Adipocyte (in vitro differentiated cells): ENCODE measurements at places on chromosomes 16 and 17.

DNA sequence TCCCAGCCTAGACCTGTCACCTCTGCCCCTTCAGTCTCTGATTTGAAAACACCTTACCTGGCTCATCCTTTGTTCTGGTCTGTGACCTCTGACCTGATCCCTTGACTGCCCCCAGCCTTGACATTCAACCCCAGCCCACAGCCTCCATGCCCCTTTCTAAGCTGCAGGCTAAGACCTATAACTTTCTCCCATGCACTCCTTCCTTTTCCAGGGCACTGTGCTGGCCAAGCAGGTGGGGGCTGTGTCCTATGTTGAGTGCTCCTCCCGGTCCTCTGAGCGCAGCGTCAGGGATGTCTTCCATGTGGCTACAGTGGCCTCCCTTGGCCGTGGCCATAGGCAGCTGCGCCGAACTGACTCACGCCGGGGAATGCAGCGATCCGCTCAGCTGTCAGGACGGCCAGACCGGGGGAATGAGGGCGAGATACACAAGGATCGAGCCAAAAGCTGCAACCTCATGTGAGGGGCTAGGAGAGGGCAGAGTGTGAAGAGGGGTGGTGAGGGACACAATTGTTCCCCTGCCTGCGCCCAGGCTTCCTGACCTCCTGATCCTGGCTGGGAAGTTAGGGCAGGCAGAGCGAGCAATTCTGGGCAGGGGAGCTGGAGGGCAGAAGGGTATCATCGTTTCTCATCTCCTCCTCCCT is 3.3 kb downstream of the RND2 start:
- no peak for DNase-seq

DNA sequence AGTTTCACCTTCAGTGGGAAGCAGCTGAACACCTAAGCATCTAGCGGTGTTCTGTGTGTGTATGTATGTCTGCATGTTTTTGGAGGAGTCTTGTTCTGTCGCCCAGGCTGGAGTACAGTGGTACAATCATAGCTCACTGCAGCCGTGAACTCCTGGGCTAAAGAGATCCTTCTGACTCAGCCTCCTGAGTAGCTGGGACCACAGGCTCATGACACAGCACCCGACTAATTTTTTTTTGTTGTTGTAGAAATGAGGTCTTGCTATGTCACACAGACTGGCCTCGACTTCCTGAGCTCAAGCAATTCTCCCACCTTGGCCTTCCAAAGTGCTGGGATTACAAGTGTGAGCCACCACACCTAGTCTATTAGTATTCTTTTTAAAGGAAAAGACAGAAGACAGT is 30.2 kb upstream of the FAAP100 start:
- DNase-seq: peak; percentile 34

- no peak for DNase-seq
Observed at GRCh38 chr17:8728971-8729370, 15.7 kb downstream of the CCDC42 start.

DNA sequence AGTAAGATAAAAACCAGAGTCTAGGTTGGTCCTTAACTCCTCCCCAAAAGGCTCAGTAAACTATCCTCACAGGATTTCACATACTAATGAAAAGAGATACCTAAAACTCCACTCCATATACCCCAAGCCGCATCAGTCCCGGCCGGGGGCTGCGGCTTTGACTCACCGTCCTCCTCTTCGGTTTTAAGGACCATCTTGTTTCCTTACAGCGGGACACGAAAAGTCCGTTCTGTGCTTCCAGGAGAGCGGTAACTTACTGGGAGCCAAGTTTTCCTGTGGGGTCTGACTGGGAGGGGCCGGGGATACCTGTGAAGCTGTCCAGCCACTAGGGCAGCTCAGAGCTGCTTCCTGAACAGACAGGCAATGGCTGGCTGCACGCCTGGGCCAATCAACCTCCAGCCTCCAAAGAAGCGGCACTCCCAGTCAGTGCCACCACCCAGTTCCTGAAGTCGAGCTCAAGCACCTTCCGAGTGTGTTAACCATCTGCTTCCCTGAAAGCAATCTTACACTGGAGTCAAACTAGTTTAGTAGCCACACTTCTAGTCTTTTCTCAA is 45.5 kb downstream of the CYTH1 start:
- no peak for DNase-seq

- no peak for DNase-seq
Observed at GRCh38 chr16:89358030-89359005, 132.0 kb downstream of the ANKRD11 start.

GRCh38 chr16:16973707-16974591 is 496.8 kb downstream of the XYLT1 start:
- DNase-seq: no peak

DNA sequence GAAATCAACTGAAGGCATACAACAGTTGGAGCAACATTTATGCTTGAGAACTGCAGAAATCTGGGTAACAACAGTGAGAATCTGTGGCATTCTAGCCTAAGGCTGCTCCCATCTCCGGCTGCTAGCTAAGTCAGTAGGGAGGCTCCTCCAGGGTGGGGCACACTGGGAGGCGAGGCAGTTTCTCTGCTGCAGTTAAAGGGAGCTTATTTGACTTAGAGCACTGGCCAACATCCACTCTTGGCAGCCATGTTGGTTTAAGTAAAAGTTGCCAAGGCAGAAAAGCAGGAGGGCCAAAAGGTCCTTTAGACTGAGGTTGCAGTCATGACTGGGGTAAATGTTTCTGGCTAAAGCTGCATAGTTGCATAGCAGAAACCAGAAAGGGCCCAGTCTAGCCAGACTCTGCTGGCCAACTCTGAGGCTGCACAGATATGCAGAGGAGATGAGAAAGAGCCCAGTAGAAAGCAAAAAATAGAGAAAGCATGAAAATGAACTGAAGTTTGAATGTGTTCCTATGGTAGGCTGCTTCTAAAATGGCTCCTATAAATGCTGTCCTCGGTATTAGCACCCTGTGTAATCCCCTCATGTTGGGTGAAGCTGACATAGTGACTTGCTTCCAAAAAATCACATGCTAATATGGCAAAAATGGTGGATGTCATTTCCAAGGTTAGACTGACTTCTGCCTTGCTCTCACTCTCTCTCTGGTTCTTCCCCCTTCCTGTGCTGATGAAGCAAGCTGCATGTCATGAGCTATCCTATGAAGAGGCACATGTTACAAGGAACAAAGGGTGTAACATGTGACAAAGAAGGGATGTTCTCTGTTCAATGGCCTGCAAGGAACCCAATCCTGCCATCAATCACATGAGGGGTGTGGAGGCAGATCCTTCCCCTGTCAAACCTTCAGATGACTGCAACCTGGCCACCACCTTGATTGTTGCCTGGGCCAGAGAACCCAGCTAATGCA is 3.7 kb upstream of the C16orf78 start:
- no peak for DNase-seq

GRCh38 chr16:56824804-56825203 is 40.2 kb upstream of the SLC12A3 start:
- no peak for DNase-seq

GRCh38 chr17:56023851-56024250 is 129.4 kb upstream of the ANKFN1 start:
- no peak for DNase-seq

GRCh38 chr16:20372701-20373100 is 20.2 kb upstream of the UMOD start:
- DNase-seq: no peak

GRCh38 chr17:83109793-83110645 is 30.6 kb downstream of the METRNL start:
- DNase-seq: peak; percentile 96

DNA sequence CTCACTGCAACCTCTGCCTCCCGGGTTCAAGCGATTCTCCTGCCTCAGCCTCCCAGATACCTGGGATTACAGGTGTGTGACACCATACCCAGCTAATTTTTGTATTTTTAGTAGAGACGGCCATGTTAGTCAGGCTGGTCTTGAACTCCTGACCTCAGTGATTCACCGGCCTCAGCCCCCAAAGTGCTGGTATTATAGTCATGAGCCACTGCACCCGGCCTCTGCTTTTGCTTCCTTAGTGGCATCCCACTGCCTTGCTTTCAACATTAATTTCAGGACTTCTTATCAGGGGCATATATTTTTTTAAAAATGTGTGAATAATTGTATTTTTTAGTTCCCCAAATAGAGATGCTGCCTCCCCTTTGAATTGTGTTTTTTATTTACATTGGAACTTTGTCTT is 98.8 kb downstream of the SYCE1L start:
- no peak for DNase-seq

DNA sequence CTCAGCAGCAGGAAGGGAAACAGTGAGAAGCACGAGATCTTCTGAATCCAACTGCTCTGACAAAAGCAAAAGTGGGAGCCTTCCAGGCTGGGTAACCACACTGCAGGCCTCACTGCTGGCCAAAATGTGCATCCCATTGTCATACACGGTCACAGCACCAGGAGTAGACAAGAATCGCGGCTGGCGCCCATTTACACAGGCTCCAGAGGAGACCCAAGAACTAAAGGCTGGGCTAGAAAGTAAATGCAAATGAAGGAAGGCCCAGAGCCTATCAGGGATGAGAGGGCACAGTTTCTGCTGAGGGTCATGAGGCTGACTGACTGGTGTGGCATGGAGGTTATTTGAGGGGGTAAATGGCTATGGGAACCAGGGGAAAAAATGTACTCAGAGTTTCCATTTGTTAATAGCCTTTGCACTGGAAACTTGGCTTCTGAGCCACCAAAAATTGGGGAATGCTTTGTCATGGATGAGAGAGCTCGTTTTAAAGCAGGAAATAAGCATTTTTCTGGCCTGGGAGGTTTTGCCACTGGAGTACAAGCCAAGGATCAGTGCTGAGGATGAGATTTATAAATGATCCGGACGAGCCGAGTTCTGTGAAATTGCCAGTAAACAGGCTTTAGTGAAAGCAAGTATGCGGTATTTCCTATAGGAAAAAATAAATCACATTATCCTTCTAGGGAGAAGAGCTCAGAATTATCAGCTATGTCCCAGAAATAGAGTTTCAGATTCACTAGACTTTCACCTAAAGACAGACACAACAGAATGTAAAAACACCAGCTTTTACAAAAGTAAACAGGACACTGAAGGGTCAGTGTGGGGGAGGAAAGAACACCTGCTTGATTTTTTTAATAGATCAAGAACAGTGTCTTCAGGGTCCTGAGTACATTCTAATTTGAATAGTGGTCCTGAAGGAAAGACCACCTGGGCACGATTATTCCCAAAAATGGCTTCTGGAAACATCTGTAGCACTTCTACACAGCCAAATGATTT is 66.9 kb upstream of the GSG1L start:
- DNase-seq: peak; percentile 17

GRCh38 chr16:21645261-21645721 is 7.1 kb downstream of the IGSF6 start:
- DNase-seq: peak; percentile 28

DNA sequence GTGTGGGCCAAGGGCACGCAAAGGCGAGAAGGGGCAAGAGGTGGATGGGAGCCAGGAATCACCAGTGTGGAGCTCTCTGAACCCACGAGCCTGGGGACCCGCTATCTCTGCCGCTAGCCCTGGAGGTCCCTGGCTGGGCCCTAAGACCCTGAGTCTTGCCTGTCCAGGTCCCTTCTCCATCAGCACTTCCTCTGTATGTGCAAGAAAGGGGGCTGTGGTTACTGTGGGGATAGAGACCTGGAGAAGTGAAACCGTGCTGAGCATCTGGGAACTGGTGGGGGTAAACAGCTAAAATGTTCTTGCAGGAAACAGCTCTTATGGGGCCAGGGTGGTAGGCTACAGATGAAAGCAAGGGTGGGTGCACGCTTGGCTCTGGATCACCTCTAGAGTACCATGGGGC is 3.1 kb downstream of the SPNS3 start:
- DNase-seq: no peak

DNA sequence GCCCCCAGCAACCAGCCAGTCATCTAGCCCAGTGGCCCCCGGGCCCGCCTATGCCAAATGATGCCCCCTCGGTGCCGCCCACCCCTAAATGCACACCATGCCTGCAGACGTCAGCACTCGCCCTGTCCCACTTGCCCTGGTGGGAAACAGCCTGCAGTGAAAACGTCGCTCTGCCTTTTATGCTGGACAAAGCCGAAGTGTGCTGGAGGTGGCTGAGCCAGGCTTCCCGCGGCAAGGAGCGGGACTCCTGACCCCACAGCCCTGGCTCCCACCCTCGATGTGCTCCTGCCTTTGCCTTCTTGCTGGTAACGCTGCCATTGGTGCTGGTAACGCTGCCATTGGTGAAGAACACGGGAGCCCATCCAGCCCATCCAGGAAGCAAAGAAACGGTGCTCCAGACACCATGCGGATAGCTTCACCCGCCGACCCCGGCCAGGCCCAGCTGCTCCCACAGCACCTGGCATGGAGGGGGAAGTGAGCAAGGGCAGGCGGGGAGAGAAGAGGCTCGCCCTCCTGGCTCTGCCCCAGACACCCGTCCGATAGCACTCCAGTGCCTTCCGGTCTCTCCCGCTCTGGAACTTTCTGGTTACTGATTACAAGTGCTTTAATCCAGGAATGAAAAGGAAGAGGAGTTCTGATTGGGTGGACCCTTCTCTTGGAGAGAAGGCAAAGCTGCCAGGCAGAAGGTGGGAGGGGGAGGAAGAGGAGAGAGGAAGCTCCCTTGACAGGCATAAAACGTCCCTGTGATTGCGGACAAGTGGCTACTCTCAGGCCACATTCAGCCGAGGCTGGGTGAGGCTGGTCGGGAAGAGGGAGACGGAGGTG is 4.0 kb upstream of the BAIAP2 start:
- no peak for DNase-seq

DNA sequence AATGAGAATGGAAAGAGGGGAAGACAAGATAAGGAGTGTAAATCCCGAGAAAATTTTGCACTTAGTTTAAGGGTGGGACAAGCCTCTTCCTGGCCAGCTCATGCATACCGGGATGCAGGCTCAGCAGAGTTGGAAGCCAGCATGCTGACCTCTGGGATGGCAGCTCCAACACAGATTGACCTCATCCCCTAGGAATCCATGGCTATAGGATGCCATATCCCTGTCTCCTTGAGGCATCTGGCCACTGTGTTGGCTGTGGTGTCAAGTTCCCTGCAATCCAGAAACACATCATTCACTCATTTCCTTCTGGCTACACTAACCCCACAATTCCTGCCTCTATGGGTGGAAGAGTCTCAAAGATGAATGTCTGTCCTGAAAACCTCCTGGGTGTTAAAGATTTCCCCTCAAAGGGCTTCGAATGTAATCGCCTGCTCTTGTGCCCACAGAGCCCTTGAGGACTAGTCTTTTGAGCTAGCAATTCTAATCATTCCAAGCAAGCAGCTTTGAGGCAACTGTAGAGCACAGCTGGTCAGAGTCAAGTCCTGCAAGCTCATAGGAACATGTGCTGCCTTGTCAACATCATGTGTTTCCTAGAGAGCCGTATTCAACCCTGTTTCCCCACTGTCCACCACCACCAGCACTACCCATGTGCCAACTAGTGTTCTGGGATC is 141.4 kb downstream of the PMP22 start:
- DNase-seq: peak; percentile 31

DNA sequence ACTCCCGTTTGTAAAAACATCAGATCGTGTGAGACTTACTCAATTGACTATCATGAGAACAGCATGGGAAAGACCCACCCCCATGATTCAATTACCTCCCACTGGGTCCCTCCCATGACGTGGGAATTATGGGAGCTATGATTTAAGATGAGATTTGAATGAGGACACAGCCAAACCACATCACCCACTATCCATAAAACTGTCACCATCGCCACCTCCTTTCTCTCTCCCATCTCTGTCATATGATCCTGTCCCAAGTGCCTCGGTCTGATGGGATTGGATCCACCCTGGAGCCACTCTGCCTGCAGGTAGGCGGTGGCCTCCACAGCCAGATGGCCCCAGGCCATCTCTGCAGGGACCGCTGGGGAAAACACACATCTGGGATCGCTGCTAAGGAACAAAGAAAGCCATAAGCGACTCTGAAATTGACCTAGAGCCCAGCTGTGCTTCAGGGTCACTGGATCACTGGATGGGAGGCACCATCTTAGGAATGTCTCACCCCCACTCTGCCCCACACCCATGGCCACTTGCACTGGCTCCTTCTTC is 61.2 kb downstream of the TMEM186 start:
- DNase-seq: no peak

GRCh38 chr16:18941471-18941870 is 15.3 kb upstream of the SMG1 start:
- no peak for DNase-seq
